HepG2 (cell line): ENCODE measurements at places on chromosomes 13 and 19. TPM values are rescaled to one million over a fixed set of nuclear protein-coding genes. Genes with fewer than 3 reads are reported as not detected.
A peak's percentile ranks its signal among the peaks of the same experiment; 100 is the strongest.

- DNase-seq = no peak
- no peak overlapping the region for H3K4me3 ChIP-seq
- no peaks in the 10 kb centered on the region for H3K36me3 ChIP-seq
- no peaks in the 10 kb centered on the region for H3K4me1 ChIP-seq
Measured at GRCh38 chr13:71252184-71252704, 614.8 kb downstream of the DACH1 start.

RNF17 gene
- total RNA-seq = not detected in 2 replicates

TRIP10 gene
- total RNA-seq = 24.1 and 32.5 TPM in 2 replicates

DNA sequence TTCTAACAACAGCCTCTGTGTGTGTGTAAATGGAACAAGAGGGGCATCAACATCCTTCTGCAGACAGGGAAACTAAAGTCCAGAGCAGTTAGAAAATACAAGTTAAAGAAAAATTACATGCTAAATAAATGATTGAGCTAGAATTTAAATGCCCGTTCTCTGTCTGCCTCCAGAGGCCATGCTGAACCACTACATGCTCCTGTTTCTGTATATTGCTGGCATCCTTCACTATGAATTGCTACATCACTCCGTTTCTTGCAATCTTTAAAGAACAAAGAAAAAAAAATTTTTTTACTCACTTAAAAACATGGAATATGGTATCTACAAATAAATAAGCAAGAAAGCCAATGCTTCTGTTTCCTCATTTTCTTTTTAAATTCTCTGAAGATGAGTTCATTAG is 47.9 kb downstream of the DCT start:
- H3K36me3 ChIP-seq = no peaks in the 10 kb centered on the region
- no peak overlapping the region for H3K4me3 ChIP-seq
- H3K27me3 ChIP-seq = no peaks in the 10 kb centered on the region
- peaks cover 15% of the 10 kb centered on the region for H3K4me1 ChIP-seq

GRCh38 chr19:20444202-20444885 is 121.2 kb downstream of the ZNF737 start:
- no peak overlapping the region for H3K4me3 ChIP-seq
- H3K4me1 ChIP-seq = no peaks in the 10 kb centered on the region
- no peak for DNase-seq
- no peaks in the 10 kb centered on the region for H3K36me3 ChIP-seq
- H3K27me3 ChIP-seq = no peaks in the 10 kb centered on the region
- no peak overlapping the region for H3K27ac ChIP-seq

DNA sequence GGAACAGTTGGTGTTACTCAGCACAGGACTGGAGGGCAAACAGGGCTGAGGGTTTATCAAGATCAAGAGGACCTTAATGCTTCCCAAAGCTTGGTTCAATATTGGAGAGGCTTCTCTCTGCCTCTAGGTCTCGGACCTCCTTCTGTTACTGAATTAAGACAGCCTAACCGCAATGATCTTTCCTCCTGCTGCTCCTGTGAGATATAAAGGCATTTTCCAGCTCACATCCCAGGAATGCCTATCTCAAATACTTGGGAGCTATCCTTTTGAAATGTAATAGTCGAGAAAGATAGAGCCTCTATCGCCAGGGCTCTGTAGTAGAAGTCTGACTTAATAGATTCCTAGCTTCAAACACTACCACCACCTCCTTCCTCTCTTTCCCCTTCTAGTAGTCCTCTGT is 1475.0 kb downstream of the SLITRK1 start:
- H3K36me3 ChIP-seq = no peaks in the 10 kb centered on the region
- no peaks in the 10 kb centered on the region for H3K27me3 ChIP-seq
- no peaks in the 10 kb centered on the region for H3K4me1 ChIP-seq
- H3K27ac ChIP-seq = no peak overlapping the region

ZNF471 gene
- not detected in 2 replicates for total RNA-seq

- no peak overlapping the region for H3K4me3 ChIP-seq
- no peak overlapping the region for H3K27ac ChIP-seq
- peaks cover 14% of the 10 kb centered on the region; the same call in 1 of the 2 replicates for H3K4me1 ChIP-seq
- DNase-seq = no peak
- no peaks in the 10 kb centered on the region for H3K36me3 ChIP-seq
Measured at GRCh38 chr13:98768522-98768921, 16.1 kb upstream of the SLC15A1 start.

F10 gene
- total RNA-seq = 19.9 and 58.4 TPM in 2 replicates

DIAPH3 gene
- 9.3 and 10.1 TPM in 2 replicates for total RNA-seq

DNA sequence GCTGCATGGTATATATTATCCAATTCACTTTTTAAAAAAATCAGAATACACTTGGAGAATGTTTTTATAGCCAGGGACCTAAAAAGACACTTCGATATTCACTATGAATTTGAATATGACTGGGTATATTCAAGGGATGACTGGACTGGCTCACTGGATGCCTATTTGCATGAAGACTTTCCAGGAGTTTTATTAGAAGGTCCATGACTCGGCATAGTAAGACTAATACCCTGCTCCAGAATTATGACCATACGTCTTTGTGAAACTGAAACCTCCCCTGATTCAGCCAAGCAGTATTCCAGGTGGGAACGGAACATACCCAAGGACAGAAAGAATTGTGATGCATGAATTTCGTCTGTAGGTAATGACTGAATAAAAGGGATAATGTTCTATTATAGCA is 3.9 kb upstream of the FAM216B start:
- DNase-seq = no peak
- no peaks in the 10 kb centered on the region for H3K36me3 ChIP-seq
- H3K4me3 ChIP-seq = no peak overlapping the region
- no peaks in the 10 kb centered on the region for H3K27me3 ChIP-seq

CERS4 gene
- total RNA-seq = 47.4 and 83.5 TPM in 2 replicates

- no peak overlapping the region for H3K4me3 ChIP-seq
- H3K4me1 ChIP-seq = peaks cover 10% of the 10 kb centered on the region; the same call in 1 of the 2 replicates
- no peaks in the 10 kb centered on the region for H3K36me3 ChIP-seq
- DNase-seq = no peak
Measured at GRCh38 chr13:30570691-30571090, 47.0 kb upstream of the USPL1 start.

- no peak overlapping the region for H3K27ac ChIP-seq
- DNase-seq = no peak
Measured at GRCh38 chr13:41707194-41707821, 250.0 kb downstream of the RGCC start.

FXYD1 gene
- total RNA-seq = not detected in 2 replicates

SLC39A3 gene
- total RNA-seq = 25.0 and 41.6 TPM in 2 replicates

DNA sequence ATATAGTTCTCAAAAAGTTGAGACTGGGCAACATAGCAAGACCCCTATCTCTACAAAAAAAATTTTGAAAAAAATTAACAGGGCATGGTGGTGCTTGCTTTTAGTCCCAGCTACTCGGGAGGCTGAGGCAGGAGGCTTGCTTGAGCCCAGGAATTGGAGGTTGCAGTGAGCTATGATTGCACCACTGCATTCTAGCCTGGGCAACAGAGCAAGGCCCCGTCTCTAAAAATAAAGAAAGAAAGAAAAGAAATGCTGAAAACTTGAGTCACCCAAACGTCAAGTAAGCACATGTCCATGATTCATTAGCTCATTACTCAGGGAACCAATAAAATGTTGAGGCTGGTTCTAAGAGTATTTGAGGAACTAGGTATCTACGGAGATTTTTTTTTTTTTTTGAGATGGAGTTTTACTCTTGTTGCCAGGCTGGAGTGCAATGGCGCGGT is 33.9 kb upstream of the SEMA6B start:
- no peak overlapping the region for H3K27ac ChIP-seq
- H3K4me3 ChIP-seq = no peak overlapping the region
- H3K36me3 ChIP-seq = no peaks in the 10 kb centered on the region
- peaks cover 54% of the 10 kb centered on the region for H3K4me1 ChIP-seq
- DNase-seq = no peak

DLL3 gene
- 0.35 and 0.53 TPM in 2 replicates for total RNA-seq

TINCR gene
- total RNA-seq = 0.04 and 0.33 TPM in 2 replicates

ZNF700 gene
- total RNA-seq = 12.8 and 16.5 TPM in 2 replicates

SLC35E1 gene
- total RNA-seq = 17.2 and 21.2 TPM in 2 replicates

ATP4B gene
- total RNA-seq = not detected in 2 replicates

GRCh38 chr13:77699059-77699680 is 1.7 kb downstream of the SLAIN1 start:
- H3K4me3 ChIP-seq = peak overlapping the region; percentile 50; the same call in 1 of the 2 replicates
- no peaks in the 10 kb centered on the region for H3K36me3 ChIP-seq
- peaks cover 3% of the 10 kb centered on the region; the same call in 1 of the 2 replicates for H3K27me3 ChIP-seq
- H3K4me1 ChIP-seq = no peaks in the 10 kb centered on the region; the same call in 1 of the 2 replicates
- no peak for DNase-seq

PKN1 gene
- total RNA-seq = 46.5 and 54.5 TPM in 2 replicates

UNC13A gene
- total RNA-seq = 0.07 and 0.11 TPM in 2 replicates

CERS1 gene
- total RNA-seq = 2.3 and 4.6 TPM in 2 replicates

RAB3A gene
- total RNA-seq = 0.53 and 0.58 TPM in 2 replicates

MAP4K1 gene
- 0.89 TPM in 1 of 2 replicates, not detected in the other for total RNA-seq

SPACA4 gene
- not detected in 2 replicates for total RNA-seq

- H3K4me1 ChIP-seq = no peaks in the 10 kb centered on the region
- no peak overlapping the region for H3K27ac ChIP-seq
- H3K4me3 ChIP-seq = no peak overlapping the region
- no peaks in the 10 kb centered on the region for H3K36me3 ChIP-seq
- no peak for DNase-seq
Measured at GRCh38 chr19:32188921-32189320, 156.5 kb upstream of the ZNF507 start.

GRCh38 chr19:19356901-19357566 is 36.4 kb downstream of the MAU2 start:
- DNase-seq = no peak
- H3K27ac ChIP-seq = no peak overlapping the region
- peaks cover 39% of the 10 kb centered on the region; the same call in 2 of the 3 replicates for H3K36me3 ChIP-seq
- H3K4me1 ChIP-seq = peaks cover 13% of the 10 kb centered on the region; the same call in 1 of the 2 replicates
- no peaks in the 10 kb centered on the region for H3K27me3 ChIP-seq
- no peak overlapping the region for H3K4me3 ChIP-seq

GRCh38 chr13:28049215-28049614 is 51.2 kb downstream of the FLT3 start:
- no peaks in the 10 kb centered on the region for H3K36me3 ChIP-seq
- H3K27me3 ChIP-seq = no peaks in the 10 kb centered on the region
- DNase-seq = no peak
- no peak overlapping the region for H3K4me3 ChIP-seq
- no peaks in the 10 kb centered on the region for H3K4me1 ChIP-seq
- no peak overlapping the region for H3K27ac ChIP-seq

PSG11 gene
- total RNA-seq = not detected in 2 replicates

MATK gene
- total RNA-seq = not detected in 2 replicates

HCST gene
- total RNA-seq = 0.24 TPM in 1 of 2 replicates, not detected in the other

GRCh38 chr13:20977394-20977793 is 74.8 kb upstream of the XPO4 start:
- H3K27ac ChIP-seq = no peak overlapping the region
- H3K4me1 ChIP-seq = no peaks in the 10 kb centered on the region
- no peak overlapping the region for H3K4me3 ChIP-seq
- H3K27me3 ChIP-seq = no peaks in the 10 kb centered on the region
- no peak for DNase-seq
- H3K36me3 ChIP-seq = peaks cover 28% of the 10 kb centered on the region

GRCh38 chr19:7512400-7512851 is 3.5 kb upstream of the ZNF358 start:
- peaks cover 18% of the 10 kb centered on the region for H3K4me1 ChIP-seq
- no peaks in the 10 kb centered on the region for H3K27me3 ChIP-seq
- no peak for DNase-seq
- H3K27ac ChIP-seq = no peak overlapping the region
- no peak overlapping the region for H3K4me3 ChIP-seq

HTR2A gene
- not detected in 2 replicates for total RNA-seq

- peaks cover 20% of the 10 kb centered on the region for H3K4me1 ChIP-seq
- no peaks in the 10 kb centered on the region for H3K36me3 ChIP-seq
- DNase-seq = no peak
- H3K27me3 ChIP-seq = no peaks in the 10 kb centered on the region
- no peak overlapping the region for H3K4me3 ChIP-seq
- no peak overlapping the region for H3K27ac ChIP-seq
Measured at GRCh38 chr13:23707674-23708073, 137.5 kb downstream of the TNFRSF19 start.

DNA sequence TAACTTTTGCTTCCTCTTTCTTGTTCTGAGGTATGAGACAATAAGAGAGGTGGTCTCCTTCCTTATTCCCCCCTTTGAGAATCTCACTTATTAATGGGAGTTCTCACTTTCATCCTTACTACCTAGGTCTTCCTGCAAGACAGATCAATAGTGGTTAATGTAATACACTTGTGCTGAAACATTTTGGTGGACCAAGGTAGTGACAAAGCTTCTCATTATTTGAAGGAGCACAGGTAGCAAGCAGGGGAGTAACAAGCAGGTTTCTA is 17.9 kb downstream of the ZNF700 start:
- no peak overlapping the region for H3K27ac ChIP-seq
- no peak overlapping the region for H3K4me3 ChIP-seq
- DNase-seq = no peak
- H3K27me3 ChIP-seq = no peaks in the 10 kb centered on the region
- H3K4me1 ChIP-seq = no peaks in the 10 kb centered on the region

DNA sequence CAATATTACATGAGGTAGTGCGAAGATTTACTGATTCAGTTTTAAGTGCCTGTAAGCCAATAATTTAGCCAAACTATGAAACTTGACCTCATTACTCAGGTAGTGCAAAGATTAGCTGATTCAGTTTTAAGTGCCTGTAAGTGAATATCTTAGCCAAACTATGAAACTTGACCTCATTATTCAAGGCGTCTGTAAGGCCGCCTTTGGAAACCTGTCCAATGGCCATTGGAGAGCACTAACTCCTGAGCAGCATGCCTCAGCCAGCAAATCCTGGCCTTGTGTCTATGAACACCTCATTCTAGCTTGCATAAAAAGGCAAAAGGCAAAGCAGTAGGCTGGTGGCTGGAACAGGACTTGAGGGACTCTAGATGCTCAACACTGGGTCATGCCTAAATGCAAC is 127.0 kb upstream of the GPR12 start:
- H3K27ac ChIP-seq = no peak overlapping the region
- no peaks in the 10 kb centered on the region for H3K36me3 ChIP-seq
- no peak for DNase-seq
- H3K4me3 ChIP-seq = no peak overlapping the region
- H3K27me3 ChIP-seq = peaks cover 11% of the 10 kb centered on the region; the same call in 1 of the 3 replicates
- no peaks in the 10 kb centered on the region for H3K4me1 ChIP-seq

- H3K4me3 ChIP-seq = no peak overlapping the region
- no peaks in the 10 kb centered on the region for H3K27me3 ChIP-seq
- H3K36me3 ChIP-seq = peaks cover 24% of the 10 kb centered on the region
- H3K27ac ChIP-seq = no peak overlapping the region
- no peaks in the 10 kb centered on the region for H3K4me1 ChIP-seq
- DNase-seq = peak; percentile 56
Measured at GRCh38 chr19:49997709-49998108, 27.5 kb downstream of the VRK3 start.

IQCN gene
- total RNA-seq = 0.04 and 0.07 TPM in 2 replicates

TSKS gene
- total RNA-seq = not detected in 2 replicates

BICRA gene
- total RNA-seq = 0.71 and 1.6 TPM in 2 replicates

GRCh38 chr13:26095846-26096610 is 44.2 kb upstream of the SHISA2 start:
- DNase-seq = no peak
- H3K36me3 ChIP-seq = no peaks in the 10 kb centered on the region
- no peaks in the 10 kb centered on the region; the same call in 1 of the 2 replicates for H3K27me3 ChIP-seq

GRCh38 chr19:41226053-41226873 is 7.2 kb downstream of the AXL start:
- H3K27me3 ChIP-seq = no peaks in the 10 kb centered on the region
- no peaks in the 10 kb centered on the region for H3K36me3 ChIP-seq
- peak; percentile 68 for DNase-seq
- H3K4me3 ChIP-seq = peak overlapping the region; percentile 63
- H3K27ac ChIP-seq = peak overlapping the region; percentile 77

ONECUT3 gene
- total RNA-seq = not detected in 2 replicates
